M059J (cell line): ENCODE measurements at places on chromosomes 11 and 22.

- DNase-seq = peak; percentile 59
Observed at GRCh38 chr22:34849965-34850364, 216.0 kb upstream of the ISX start.

- DNase-seq = no peak
Observed at GRCh38 chr11:76453248-76453647, 8.4 kb downstream of the EMSY start.

DNA sequence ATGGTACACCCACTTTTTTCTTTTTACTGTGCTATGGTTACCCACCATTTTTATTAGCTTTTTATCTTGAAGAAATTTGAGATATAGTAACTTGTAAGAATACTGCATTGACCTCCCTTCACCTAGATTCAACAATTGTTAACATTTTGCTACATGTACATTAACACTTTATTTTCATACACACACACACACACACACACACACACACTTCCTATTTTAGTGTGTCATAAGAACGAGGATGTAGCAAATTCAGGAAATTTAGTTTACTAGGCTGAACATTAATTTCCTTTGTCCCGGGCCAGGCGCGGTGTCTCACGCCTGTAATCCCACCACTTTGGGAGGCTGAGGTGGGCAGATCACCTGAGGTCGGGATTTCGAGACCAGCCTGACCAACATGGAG lies 1.1 kb upstream of the ATP6V1E1 start:
- DNase-seq = no peak

DNA sequence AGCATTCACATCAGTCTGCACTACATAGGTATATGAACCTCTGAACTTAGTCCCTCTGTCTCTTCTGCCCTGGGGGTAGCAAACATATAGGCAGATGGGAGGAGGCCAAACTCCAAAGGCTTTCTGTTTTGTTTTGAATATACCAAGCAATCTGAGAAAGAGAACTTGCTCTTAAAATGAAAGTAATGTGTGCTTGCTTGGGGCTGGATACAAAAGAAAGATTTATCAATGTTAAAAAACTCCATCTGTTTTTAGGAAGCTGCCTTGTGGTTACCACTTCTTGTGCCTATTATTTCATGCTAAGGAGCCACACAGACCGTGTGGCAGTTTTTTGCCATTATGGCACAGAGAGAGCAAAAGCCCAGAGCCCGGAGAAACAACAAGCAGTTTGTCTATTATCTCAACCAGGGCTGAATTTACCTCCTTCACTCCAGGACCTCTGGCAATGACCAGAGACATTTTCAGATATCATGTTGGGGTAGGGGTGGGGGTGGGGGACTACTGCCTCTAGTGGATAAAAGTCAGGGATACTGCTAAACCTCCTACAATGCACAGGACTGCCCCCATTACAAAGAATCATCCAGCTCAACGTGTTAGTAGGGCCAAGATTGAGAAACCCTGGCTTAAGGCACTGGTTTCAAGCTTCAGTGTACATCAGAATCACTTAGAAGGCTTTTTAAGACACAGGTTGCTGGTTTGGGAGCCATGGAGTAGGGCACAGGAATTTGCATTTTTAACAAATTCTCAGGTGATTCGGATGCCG lies 124.2 kb downstream of the APIP start:
- DNase-seq = no peak

DNA sequence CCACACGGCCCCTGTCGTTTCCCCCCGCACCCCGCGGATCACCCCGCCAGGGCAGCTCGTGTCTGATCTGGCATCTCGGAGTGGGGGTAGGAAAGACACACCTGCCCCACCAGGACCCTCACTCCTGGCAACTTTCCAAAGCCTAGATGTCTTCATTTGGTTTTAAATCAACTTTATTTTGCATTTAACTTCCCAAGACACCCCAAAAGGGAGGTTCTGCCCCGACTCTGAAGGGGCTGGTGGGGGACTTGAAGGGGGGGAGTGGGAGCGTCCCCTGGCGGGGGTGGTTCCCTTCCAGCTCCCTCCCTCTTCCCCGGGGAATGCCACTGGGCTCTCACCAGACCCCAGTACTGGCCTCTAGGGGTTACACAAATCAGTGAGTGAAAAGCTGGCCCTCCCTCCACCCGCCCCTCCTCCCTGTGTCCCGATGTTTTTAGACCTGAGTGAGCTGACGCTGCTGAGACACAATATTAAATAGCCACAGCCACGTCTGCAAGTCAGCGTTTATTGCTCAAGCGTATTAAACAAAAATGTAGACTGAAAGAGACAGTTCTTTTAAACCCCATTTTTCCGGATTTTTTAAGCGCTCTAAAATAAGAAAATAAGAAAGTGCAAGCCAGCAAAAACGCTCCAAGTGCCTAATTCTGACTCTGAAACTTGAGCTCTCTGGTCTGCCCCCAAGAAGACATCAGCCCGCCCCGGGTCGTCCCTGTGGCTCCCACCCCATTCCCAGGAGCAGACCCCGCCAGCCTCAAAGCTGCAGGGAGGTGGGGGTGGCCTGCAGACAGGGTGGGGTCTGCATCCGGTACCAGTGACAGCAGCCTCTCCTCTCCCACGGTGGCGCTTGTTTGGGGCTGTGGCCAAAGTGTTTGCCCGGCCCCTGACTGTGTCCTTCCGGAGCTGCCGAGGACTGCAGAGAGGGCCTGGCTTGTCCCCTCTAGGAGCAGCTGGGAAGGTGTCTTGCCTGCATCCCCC lies 1.1 kb upstream of the TTLL8 start:
- peak; percentile 15 for DNase-seq

GRCh38 chr11:59475176-59475575 lies 2.1 kb downstream of the OR4D10 start:
- no peak for DNase-seq
